ENCODE measurements at places on chromosomes 3 and 15.
A peak's percentile ranks its signal among the peaks of the same experiment; 100 is the strongest.

DNA sequence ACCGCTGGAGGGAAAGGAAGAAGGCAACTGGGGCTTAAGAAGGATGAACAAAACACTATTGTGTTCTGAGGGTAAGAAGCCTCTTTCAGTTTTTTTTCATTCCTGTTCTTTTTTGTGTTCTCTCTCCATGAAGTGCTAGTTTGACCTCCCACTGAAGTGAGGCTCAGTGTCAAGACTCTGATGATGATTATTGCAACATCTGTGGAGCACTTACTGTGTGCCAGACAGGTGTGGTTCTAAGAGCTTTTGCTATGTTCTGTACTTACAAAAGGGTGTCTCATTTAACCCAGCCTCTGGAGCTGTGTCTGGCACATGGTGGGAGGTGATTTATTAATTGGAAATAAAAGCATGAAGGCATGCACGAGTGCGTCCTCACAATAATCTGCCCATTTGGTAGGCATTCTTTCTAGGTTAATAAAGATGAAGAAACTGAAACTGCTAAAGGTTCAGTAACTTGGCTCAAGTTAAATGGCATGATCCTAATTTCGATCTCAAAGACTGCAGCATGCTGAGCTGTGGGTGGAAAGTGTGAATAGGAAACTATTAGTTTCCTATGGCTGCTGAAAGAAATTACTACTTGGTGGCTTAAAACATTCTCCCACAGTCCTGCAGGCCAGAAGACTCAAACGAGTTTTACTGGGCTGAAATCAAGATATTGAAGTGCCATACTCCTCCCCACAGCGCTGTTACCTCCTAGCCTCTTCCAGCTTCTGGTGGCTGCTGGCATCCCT lies 38.5 kb upstream of the VEPH1 start:
- no peak for DNase-seq

DNA sequence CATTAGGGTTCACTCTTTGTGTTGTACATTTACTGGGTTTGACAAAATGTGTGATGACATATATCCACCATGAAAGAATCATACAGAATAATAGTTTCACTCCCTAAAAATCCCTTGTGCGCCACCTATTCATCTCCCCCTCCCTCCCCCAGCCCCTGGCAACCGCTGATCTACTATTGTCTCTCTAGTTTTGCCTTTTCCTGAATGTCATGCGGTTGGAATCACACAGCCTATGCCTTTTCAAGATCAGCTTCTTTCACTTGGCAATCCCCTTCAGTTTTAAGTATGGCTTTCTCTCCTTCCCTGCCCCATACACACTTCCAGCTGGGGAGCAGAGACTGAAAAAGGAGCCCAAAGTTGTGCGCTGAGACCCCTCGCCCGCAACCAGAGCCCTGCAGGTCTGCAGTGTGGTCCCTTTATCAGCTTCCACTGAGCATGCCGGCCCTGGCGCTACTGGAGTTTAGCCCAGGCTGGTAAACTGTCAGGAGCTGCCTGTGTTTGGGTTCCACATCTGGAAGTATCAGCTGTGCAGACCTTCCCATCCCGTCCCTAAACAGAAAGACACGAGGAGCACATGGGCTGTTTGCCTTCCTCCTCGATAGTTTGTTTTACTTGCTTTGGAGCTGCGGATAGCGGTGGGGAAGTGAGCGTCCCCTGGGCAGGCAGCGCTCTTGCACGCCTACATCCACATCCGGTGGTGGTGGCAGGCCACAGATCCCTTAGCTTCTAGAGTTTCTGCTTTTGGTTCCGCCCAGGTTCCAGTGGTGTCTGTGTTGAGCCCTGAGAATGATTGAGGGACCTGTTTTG lies 12.3 kb downstream of the BOC start:
- no peak for DNase-seq

DNA sequence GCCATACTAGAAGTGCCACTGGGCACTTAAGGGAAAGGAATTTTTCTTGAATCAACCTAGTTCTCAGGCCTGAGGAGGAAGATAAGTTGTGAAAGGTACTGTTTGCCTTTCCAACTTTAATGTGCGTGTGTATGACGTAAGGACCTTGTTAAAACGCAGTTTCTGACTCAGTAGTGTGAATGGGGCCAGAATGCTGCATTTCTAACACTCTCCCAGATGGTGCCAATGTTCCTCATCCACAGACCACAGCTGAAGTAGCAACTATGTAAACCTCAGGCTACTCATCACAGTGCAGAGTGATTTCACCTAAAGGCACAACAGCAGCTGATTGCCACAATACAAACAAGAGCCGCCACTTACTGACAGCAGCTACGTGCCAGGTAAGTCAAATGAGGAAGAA lies 103.6 kb downstream of the OTOL1 start:
- no peak for DNase-seq

DNA sequence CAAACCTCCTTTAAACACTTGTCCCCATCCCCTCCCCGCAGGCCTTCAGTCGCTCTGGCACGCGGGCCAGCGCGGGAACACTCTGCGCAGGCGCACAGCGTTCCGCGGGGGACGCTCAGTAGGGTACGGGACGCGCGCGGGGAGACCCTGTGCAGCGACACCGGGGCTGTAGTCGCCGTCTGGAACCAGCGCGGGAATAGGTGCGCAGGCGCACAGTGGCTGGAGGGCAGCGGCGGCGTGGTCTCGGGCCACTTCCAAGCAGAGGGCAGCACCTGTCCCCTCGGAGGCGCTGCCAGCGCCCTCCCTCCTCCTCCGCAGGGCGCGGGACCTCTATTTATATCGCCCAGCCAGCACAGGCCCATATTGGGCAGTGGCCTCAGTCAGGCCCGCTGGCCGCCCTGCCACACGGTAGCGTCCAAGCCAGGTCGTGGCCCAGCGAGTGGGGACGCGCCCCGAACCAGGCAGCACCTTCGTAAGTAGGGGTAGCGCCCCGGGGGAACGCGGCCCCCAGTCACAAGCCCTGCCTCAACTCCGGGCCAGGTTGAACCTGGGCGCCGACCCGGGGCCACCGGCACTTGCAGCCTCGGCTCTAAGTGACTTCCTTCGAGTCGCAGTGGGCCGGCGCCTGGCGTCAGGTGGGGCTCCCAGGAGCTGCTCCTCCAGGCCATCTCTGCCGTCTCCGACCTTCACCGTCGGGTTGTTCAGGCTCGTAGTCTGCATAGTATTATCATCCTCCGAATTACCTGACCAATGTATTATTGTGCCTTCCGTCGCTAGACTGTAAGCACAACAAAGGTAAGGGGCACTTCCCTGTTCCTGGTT lies at the start of gene KBTBD12:
Gene KBTBD12 (plus strand): TSS at position 118 of the 822 bp plus-strand sequence. CDS start 7,830 bp downstream, outside the sequence.
- no peak for DNase-seq

- DNase-seq, result peak; percentile 96
Observed at GRCh38 chr3:79040701-79041100, 727.1 kb downstream of the ROBO1 start.

DNA sequence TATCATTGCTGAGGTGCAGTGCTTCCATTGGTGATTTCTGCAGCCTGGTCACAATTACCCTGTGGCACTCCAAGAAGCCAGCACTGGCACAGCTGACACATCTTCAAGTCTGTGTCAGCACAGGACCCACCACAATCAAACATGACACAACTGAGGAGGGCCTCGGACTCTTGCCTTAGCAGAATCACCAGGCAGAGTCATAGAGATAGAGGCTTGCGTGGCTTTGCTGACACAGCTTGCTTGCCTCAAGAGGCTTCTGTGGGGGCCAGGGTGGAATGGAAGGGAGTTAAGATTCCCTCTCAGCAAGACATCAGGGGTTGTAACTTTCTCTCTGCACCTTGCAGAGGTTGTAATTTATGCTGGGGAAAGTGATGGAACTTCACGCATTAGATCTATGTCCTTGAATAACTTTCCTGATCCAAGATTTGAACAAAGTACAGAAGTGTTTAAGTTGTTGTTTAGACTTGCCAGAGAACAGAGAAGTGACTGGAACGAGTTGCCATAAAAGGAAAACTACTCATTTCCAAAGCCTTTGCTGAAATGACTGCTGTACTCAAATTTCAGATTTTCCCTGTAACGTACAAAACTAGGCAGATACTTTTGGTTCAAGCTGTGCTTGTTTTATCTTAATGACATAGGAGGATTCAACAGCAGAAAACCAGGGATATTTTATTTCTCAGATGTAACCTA lies 170.7 kb downstream of the DIPK2A start:
- DNase-seq, result peak; percentile 50

GRCh38 chr15:30870681-30871080 lies 33.0 kb upstream of the FAN1 start:
- no peak for DNase-seq

- DNase-seq, result peak; percentile 69
Observed at GRCh38 chr3:71288269-71288930, 295.1 kb downstream of the FOXP1 start.

GRCh38 chr3:31043184-31043819 lies 148.8 kb upstream of the GADL1 start:
- DNase-seq, result peak; percentile 40

DNA sequence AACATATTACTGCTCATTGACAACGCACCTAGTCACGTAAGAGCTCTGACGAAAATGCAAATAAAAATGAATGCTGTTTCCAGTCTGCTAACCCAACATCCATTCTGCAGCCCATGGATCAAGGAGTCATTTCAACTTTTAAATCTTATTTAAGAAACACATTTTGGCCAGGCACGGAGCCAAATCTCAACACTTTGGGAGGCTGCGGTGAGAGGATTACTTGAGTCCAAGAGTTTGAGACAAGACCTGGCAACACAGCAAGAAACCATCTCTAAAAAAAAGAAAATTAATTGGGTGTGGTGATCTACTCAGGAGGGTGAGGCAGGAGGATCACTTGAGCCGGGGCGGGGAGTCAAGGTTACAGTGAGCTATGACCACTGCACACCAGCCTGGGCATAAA lies 22.4 kb upstream of the TM4SF19 start:
- no peak for DNase-seq
